ENCODE measurements at places on chromosomes 12 and 14.

DNA sequence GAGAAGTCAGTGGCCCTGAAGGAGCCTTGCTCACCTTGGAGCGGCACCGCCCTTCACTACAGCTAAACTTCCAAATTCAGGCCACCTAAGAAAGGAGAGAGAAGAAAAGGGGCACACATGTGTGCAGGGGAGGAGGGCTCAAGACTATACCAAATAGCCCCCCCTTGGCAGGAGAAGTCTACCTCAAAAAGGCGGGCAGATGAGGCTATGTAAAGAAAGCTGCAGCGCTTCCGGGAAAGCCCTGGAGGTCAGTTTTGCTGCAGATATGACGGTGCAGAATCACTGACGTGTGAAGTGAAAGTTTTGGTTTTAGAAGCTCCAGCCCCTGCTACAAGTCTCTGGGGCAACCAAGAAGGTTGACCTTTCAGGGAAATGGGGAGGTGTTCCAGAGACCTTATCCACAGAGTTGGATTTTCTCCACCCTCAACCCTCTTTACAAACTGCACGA is 48.2 kb upstream of the PNMA1 start:
- no peak for DNase-seq

GRCh38 chr12:106643000-106643399 is 60.2 kb downstream of the RFX4 start:
- DNase-seq = no peak

GRCh38 chr12:93019975-93020630 is 91.0 kb upstream of the EEA1 start:
- DNase-seq = no peak

- DNase-seq = no peak
Observed at GRCh38 chr14:100292301-100292775, 13.9 kb downstream of the SLC25A29 start.

DNA sequence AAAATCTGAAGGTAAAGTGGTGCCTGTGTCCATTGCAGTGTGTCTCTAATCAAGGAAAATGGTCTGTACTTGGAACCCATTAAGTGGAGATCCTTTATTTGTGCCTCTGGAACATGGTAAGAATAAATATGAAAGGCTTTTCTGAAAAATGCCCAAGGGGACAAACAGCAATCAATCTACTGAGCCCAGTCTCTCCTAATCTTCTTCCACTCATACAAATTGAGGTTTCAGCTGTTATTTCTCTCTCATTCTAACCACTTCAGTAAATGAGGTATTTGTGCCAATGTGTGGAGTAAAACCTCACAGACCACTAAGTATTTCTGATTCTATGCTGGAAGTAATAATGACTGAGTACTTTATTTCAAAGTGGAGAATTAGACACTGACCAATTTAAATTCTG is 82.3 kb upstream of the ST8SIA1 start:
- no peak for DNase-seq

DNA sequence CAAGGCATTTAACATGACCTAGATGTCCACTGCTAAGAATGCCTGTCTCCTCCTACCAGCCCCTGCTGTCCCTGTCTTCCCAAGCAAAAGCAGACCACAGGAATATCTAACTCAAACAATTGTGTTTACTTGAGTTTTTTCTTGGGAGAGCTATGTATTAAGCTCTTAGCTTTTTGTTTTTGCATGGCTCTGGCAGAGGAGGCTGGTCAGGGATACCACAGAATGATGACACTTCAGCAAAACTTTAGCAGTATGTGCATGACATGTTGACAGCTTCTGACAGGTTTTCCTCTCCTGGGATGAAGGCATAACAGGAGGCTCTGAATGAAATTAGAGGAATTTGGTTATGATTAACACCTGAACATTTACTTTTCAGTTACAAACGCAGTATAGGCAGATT is 6.9 kb downstream of the TMBIM6 start:
- no peak for DNase-seq

GRCh38 chr14:56821177-56821576 is 10.9 kb upstream of the OTX2 start:
- peak; percentile 83 for DNase-seq

DNA sequence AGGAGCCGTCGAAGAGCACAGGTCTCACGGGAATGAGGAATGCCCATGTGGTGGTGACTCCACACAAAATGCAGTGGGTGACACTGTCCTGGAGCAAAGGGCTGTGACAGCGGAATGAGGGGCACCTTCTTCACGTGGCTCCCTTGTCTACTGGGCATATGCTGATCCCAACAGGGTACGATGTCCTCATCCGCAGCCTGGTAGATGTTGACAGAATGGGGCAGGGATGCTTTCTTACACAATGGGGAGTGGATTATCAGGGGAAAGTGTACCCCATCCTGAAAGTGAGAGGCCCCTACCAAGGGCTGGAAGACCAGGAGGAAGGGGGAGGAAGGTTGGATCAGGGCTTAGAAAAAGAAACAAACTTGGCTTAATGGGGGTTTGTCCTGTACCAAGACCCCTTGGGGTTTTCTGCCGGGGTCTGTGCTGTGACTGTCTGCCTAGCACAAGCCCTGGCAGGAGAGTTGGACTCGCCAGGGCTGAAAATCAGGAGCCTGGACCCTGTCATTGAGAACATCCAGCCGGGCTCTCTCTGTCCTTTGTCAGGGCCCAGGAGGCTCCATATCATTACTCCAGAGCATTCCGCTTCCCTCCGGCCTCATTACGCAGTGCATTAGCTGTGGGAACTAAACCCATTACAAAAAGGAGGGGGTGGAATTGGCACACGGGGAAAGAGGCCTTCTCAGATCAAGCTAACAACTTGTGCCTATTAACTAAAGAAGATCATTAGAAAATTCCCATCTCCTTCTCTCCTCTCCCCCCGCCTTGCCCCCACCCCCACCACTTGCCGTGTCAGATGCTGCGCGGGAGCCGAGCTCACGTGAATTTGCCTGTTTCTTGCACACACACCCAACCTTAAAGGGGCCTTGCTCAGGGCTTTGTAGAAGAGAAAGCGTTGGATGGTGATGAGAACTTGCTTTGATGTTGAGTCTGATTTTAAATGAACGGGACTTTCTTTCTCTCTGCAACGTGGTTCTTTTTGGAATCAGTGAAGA is 171.8 kb upstream of the PARP11 start:
- DNase-seq = no peak

DNA sequence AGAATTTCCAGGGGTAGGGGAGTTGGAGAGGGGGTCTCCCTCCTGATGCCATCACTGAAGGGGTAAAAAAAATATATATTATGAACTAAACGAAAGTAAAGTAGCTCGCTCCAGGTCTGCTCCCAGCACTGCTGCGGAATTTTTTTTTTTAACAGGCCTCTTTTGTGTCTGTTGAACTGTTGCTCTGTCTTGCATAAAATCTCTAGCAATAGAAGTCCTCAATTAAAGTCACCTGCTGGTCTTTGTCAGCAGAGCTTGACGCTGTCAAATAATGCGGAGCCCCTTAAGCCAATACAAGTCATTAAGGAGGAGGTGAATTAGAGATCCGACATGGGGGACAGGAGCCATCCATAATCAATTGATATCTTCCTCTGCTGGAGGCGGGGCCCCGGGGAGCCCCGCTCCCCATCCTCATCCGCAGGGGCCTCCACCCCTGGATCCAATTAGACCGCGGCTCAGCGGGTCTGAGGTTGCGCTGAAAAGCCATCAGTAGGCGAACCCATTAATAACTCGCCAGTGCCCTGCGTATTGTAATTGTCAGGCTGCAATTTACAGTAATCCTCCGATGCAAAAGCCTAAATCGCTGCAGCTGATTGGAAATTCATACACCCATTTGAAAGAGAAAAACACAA is 85.6 kb downstream of the DICER1 start:
- no peak for DNase-seq

DNA sequence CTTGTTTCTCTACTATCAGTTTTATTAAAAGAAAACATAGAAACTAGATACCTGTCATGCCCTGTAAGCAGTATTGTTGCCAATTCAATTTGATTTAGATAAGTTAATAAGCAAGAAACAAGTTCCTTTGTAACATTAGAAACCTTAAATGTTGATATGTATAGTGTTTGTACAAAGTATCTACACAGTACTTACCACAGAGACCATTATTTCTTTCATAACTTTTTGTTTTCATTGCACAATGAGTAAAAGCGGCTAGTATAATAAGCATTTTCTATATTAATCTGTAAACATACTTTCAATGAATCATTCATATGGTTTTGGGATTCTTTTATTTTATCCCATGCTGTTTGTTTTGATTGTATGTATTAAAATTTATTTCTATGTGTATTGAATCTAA is 305.1 kb downstream of the TTC6 start:
- DNase-seq = no peak

GRCh38 chr12:92292016-92292415 is 146.4 kb upstream of the BTG1 start:
- no peak for DNase-seq

DNA sequence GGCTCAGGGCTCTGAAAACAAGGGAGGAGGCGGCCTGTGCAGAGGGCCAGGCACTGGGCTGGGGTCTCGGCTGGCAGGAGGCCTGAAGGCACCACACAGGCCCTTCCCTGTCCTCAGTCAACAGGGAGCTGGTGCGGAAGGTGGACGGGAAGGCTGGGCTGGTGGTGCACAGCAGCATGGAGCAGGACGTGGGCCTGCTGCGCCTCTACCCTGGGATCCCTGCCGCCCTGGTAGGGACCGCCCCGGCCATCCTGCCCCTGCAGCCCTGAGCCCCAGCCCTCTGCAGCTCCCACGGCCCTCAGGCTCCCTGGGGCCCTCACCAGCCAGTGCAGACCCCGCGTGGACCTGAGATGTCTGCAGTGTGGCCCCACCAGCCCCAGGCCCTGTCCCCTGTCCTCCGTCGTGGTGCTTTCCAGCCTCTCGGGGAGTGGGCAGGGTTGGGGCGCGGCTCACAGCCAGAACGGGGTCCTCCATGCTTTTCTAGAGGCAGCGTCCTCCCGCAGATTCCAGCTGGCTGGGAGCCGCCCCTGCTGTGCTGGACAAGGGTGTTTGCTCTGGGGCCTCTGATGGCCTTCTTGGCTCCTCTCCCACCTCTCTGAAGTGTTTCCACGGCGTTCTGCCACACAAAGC is 18.1 kb downstream of the ASPG start:
- DNase-seq = no peak

DNA sequence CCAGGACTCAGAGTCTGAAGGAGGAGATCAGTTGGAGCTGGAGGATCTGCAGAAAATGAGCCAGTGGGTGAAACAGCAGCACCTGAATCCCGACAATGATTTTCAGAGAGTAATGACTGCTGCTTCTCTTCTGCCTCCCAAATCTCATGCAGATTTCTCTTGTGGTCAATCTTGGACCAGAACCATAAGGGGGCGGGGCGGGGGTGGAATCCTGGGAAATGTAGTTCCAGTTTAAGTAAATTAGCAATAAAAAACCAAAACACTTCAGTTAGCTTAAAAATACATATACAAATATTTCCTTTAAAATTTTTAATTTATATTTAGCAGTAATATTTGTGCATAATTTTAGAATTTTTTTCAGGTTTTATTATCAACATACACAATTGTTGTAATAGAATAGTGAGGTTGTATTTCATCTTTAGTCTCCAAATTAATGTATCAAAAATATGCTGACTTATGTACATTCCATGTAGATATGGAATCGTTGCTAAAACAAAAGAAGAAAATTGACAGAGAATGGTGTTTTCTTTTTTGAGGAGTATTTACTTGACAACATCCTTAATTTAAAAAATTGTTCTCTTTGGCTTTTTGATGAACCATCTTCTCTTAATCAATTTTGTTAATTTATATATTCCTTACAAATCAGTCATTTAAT is 223.5 kb upstream of the SYT10 start:
- DNase-seq = no peak

GRCh38 chr14:84029720-84030119 is 1500.2 kb upstream of the FLRT2 start:
- DNase-seq = no peak

GRCh38 chr12:7012024-7012607 is 6.2 kb downstream of the LPCAT3 start:
- no peak for DNase-seq

DNA sequence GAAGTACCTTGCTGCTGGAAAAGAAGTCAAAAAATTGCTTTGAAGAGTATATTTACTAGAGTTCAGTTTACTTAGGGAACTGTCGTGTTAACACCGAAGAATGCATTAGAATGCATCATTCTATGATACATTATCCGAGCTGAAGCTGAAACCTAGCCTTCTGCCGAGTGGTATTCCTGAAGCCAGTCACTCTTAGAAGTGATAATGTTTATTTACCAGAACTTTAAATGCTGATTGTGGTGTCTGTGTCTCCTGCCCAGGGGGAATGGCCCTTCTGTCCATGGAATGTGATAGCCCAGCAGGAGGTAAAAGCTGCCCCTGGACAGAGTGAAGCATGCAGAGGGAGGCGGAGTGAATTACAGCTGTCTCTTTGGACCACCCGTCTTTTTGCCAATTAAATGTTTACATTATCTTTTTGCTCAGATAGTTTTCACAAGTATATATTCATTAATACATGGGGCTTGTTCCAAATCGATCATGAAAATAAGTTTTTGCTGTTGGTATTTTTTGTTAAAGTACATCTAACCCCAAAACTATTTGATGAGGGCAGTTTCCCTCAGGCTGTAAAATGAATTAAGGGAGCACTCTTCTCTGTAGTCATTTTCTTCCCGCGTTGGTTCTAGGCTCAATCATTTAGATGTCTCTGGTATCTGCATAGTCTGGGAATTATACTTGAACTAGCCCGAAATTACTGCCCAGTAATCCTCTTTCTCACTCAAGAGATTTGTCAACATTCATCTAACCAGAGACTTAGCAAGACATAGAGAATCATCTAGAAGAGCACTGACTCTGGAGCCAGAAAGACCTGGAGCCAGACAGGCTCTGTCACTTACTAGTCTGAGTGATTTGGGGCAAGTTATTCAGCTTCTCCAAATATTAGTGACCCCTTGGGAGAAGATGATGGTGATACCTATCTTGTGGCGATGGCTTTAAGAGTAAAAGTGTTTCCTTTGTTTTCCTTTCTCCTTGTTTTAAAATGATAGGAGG is 147.6 kb downstream of the CRADD start:
- DNase-seq = no peak

DNA sequence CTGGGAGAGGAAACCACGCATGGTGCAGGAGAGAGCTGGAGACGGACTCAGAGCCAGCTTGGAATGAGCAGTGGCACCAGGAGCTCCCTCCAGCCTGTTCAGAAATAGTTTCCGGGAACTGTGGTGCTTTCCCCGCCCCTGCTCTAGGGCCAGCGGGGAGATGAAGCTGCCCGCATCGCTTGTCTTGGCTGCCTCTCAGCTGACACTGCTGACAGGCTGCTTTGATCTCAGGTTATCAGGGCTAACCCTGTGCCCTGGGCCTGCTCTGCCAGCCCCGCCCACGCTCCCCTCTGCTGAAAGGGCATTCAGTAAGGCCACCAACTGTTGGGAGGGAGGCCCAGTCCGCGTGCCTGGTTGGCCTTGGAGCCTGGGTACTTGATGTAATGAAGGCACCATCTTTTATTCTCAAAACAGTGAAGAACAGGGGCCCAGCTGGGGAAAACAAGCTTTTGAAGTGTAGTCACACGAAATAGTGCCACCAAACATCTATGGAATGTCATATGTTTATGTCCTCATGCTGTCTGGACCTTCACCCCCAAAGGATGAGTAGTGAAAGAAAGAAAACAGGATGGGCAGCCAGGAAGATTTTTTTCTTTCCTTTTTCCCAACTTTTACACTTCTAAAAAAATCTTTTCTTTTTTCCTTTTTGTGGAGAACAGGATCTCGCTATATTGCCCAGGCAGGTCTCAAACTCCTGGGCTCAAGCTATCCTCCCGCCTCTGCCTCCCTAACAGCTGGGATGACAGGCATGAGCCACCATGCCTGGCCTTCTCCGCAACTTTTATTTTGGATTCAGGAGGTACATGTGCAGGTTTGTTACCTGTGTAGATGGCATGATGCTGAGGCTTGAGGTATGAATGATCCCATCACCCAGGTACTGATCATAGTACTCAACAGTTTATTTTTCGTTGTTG is 115.9 kb upstream of the TBX3 start:
- DNase-seq = no peak

Measured in NCI-H524 treated with DMSO at 0.1 percent for 48 hours (cell line).